ENCODE measurements at places on chromosomes 2 and 18. TPM values are rescaled to one million over a fixed set of nuclear protein-coding genes. Genes with fewer than 3 reads are reported as not detected.

GRCh38 chr2:45275806-45276205 lies 266.6 kb upstream of the SIX2 start:
- no peak for DNase-seq

Gene ACADL
- total RNA-seq: 2.9 TPM

Gene LRP2
- total RNA-seq: 0.42 TPM

DNA sequence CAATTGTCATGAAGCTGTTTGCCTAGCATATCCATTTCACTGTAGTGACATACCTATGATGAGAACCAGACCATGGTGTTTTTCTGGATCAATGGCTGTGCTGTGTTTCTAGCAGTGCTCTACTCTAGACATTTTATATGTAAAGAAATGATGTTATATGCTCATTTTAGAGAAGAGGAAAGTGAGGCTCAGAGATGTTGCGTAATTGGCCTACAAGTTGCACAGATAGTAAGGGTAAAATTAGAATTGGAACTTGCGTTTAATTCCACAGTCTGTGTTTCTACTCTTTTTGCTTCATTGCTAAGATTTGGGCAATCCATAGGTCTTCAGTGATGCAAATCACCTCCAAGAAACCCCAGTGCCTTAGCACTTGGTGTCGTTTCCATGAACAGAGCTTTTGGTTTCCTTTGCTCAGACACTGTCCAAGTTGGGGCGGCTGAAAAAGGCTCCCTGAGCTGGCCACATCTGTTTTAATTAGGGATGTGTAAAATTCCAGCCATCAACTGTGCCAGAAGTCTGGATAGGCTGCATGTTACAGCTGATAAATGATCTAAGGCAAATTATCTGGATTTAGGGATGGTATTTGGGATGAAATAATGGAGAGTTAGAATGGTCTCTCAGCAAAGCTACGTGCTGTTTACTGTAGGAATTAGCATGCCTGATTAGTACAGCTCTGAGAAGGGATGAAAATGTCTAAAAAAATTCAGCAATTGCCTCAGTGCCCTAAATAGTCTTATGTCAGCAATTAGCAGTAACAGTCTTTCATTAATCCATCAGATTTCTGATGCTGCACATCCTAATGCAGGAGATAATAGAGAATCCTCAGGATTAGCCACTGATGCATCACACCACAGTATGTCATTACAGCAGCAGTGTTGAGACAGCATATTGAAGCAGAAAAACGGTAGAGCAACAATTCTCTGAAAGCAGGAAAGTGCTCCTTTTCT lies 65.3 kb downstream of the PTPRM start:
- DNase-seq: no peak

DNA sequence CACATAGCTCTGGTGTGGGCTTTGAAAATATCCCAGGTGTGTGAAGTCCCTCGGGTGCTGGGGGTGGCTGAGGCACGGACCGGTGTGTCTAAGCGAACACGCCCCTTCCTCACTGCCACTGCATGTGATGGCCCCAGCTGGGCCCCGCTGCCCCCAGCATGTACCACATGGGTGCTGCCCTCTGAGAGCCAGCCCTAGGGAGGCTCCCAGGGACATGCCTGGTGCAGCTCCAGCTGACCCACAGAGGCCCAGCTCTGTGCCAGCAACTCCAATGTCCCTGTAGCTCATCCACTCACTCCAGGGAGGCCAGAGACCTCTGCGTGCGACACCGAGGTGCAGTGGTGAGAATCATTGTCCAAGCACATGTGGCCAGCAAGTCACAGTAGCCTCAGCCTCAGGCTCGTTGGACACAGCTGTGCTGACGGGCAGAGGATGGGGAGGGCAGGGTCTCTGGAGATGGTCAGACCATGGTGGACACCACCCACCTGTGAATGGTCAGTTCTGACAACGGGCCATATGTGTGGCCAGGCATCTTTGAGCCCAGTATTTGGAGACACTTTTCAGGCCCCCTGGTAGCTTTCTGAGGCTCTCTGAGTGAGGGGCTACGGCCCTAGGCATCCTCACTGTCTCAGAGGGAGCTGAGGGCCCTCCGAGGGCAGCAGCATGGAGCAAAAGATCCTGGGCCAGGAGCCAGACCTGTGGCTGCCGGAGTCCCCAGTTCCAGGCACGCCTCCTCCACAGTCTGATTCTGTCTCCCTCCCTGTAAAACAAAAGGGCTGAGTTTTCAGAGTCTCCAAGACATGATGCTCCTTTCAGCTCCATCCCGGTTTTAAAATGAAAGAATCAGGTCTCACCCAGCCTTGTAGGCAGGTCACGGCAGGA lies 220.7 kb downstream of the NDUFA10 start:
- peak; percentile 32 for DNase-seq

- no peak for DNase-seq
Measured at GRCh38 chr2:29977284-29977683, 55.9 kb upstream of the ALK start.

Gene WDSUB1
- 9.5 TPM for total RNA-seq

DNA sequence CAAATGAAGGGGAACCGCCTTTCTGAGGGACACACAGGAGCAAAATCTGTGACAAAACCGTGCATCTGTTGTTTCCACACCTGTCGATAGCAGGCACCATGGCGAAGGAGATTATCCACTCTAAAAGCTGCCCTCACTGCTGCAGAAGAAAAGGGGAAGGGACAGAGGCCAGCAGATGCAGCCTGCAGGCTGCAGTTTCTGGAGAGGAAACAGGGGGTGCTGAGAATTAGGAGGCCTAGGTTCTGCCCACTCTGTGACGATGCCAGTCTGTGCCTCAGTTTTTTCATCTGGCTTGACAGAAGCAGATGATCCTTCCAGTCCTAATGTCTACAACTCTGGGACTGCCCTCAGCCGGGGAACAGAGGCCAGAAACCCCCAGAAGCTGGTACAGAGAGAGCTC lies 17.7 kb downstream of the PAX8 start:
- no peak for DNase-seq

DNA sequence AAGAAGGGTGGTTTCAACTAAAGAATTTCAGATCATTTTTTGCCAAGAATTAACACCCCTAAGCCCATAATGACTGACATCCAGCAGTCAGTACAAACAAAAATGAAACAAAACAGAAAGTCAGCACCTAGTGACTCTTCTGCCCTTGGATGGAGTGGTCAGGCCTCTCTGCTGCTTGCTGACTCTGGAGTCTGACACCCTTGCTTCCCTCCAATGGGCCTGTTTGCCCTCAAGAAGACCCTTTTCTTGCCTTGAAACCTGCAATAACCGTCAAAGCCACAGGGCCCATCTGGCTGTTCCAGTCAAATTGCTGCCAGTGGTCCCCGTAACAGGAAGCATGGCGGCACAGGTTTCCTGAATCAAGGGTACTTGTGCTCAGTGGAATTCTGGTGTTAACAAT lies 27.2 kb upstream of the CYTIP start:
- DNase-seq: no peak
